ENCODE measurements at places on chromosomes 5 and 9. TPM values are rescaled to one million over a fixed set of nuclear protein-coding genes. Genes with fewer than 3 reads are reported as not detected.

DNA sequence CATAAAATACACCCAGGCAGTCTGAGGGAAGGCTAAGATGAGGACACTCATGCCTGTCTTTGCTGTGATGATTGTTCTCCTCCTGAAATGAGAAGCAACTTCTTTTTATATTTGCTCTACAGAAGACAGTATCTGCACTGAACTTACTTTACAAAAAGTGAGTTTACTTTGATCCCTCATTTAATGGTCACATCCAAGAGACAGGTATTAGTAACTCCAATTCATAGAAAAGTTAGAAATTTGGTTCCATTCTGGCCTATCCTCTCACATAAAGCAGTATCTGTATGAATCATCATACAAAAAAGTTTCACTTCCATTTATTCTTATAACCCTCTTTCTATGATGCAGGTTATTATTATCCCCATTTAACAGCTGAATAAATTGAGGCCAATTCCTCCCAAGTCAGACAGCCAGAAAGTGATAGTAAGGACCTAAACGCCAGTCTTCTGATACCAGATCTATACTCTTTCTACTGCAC lies 15.2 kb downstream of the TSTD2 start:
- no peak for DNase-seq

- no peak for DNase-seq
Measured at GRCh38 chr5:149278451-149279210, 7.0 kb downstream of the AFAP1L1 start.

MRPL50 gene
- total RNA-seq = 10.1 TPM

DNA sequence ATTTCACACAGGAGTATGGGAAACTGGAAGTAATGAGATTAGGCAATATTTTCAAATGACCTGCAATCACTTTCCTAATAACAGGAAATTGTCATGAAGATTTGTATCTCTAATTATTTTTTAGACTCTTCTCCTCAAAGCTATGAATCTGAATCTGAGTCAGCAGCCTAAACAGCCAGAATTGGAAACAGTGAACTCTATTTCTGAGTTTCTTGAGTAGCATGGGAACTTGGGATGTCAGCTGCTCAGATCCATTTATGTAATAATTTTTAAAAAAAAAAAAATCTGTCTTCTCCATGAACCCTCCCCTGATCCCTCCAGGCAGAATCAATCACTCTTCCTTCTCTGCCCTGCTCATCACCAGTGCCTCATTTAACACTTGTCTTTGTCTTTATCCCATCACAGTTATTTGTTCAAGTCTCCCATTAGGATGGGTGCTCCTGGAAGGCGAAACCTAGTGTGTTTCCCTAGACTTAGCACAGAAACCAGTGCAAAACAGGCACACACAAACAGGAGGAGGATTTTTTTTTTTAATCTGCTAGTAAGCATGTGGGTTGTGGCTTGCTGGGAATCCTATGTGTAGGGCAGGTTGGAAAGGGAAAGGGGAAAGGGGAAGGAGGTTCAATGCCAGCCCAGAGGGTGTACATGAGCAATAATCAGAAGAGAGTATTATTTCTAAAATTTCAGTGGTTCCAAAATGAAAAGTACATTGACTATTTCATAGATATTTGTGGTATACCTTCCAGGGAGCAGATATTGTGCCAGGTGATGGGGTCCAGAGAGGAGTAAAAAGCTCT lies 186.8 kb downstream of the TTLL11 start:
- no peak for DNase-seq

PLPPR1 gene
- not detected for total RNA-seq

SMIM33 gene
- total RNA-seq = not detected

- no peak for DNase-seq
Measured at GRCh38 chr9:131887680-131888079, 147.8 kb upstream of the RAPGEF1 start.

- no peak for DNase-seq
Measured at GRCh38 chr5:56064984-56065383, 70.2 kb upstream of the IL6ST start.

PCDHB16 gene
- total RNA-seq = 4.1 TPM

DNA sequence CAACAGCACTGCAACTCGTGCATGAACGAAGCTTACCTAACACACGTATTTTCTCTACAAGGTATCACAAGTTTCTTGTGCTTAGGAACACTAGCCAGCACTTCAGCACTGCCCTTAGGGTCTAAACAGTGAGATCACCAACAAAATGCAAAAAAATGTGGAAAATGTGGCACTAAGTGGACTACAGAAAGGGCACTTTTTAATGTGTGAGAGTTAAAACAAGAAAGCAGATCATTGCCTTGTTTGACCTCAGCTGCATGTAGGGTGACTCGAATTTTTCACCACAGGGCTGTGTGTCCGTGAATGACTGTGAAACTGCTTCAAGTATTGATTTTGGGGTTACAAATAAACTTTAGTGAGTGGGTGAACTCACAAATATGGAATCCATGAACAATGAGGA lies 90.5 kb downstream of the MARCHF3 start:
- no peak for DNase-seq

- no peak for DNase-seq
Measured at GRCh38 chr9:93009337-93010015, 49.0 kb upstream of the SUSD3 start.

DNA sequence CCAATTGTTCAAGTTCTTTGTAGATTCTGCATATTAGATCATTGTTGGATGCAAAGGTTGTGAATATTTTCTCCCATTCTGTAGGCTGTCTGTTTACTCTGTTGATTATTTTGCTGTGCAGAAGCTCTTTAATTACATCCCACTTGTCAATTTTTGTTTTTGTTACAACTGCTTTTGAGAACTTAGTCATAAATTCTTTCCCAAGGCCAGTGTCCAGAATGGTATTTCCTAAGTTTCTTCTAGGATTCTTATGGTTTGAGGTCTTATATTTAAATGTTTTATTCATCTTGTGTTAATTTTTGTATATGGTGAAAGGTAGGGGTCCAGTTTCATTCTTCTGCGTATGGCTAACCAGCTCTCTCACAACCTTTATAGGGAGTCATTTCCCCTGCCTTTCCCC lies 116.5 kb downstream of the CPLANE1 start:
- no peak for DNase-seq
